ENCODE measurements at places on chromosomes 2 and 18.

GRCh38 chr18:53952700-53953099 lies 271.8 kb downstream of the MBD2 start:
- no peak for DNase-seq

DNA sequence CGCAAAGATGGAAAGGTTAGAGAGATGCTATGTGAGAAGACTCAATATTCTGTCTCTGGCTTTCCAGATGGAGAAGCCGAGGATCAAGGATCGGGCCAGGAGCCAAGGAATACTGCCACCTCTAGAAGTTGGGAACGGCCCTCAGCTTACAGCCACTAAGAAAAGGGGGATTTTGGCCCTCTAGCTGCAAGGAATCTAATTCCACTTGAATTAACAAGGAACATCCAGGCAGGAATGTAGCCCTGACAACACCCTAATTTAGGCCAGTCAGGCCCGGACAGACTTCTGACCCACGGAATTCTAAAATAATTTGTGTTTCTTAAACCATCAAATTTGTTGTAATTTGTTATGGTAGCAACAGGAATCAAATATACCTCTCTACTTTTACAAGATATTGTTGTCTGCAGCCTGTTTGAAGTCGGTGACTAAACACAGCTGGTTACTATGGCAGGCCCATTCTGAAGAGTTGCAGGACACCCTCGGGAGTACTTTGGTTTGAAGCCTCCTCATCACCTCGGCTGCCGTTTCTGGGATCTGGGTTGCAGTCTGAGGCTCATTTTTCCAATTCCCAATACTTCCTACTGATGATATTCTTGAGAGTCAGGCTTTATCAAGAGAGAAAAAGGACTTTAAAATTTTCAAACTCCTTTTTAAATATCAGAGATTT lies 1131.2 kb downstream of the TSN start:
- no peak for DNase-seq

DNA sequence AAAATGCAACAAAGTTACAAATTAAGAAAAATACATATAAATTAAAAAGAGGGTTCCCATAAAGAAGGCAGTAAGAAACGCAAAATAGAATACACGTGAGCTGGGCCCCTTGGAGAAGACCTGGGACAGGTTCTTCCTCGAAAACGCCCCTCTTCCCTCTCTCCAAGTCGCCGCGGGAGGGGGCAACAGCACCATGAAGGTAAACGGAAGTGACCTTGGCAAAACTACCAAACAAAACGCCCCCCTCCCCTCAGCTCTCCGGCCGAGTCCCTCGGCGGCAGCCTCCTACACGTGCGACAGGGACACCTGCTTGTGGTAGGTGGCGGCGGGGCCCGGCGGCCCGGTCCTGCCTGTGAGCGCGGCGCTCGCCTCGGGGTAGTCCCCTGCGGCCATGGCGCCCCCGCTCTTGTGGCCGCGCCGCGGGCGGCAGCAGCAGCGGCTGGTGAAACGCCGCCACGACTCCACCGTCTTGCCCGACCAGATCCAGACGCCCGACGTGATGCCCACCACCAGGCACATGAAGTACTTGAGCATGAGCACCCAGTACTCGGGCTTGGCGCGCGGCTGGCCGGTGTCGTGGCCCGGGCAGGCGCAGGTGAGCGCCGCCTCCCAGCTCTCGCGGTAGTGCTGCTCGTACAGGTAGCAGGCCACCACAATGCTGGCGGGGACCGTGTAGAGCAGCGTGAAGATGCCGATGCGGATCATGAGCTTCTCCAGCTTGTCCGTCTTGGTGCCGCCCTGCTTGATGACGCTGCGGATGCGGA lies 2.8 kb downstream of the FZD5 start:
- DNase-seq = no peak

DNA sequence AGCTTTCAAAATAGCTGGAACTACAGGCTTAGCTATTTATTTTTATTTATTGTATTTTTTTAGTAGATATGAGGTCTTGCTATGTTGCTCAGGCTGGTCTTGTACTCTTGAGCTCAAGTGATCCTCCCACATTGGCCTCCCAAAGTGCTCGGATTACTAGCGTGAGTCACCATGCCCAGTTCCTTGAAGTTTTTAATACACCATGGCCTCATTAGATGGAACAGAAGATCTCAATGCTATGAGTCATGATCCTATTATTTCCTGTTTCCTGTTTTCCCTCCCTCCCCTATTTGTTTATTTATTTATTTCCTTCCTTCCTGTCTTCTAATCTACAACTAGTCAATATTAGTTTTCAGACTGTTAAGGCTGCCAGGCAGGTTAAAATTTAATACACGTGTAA lies 309.0 kb downstream of the CMPK2 start:
- no peak for DNase-seq

Measured in common myeloid progenitor, CD34-positive (primary cell).